ENCODE measurements at places on chromosomes 6 and 20. TPM values are rescaled to one million over a fixed set of nuclear protein-coding genes. Genes with fewer than 3 reads are reported as not detected.

Gene CST2
- 1.1 TPM for total RNA-seq

Gene MAPK14
- total RNA-seq: 26.4 TPM

Gene EEF1A2
- 153 TPM for total RNA-seq

Gene TBX18
- 18.9 TPM for total RNA-seq

Gene SYNDIG1
- total RNA-seq: 1.4 TPM

Gene LY86
- not detected for total RNA-seq

Gene TLDC2
- not detected for total RNA-seq

Measured in A549 treated with AZD2906 at 1 μM for 4 hours (cell line).